NCI-H2107 (cell line): ENCODE measurements at places on chromosomes 2 and 18.
A peak's percentile ranks its signal among the peaks of the same experiment; 100 is the strongest.

DNA sequence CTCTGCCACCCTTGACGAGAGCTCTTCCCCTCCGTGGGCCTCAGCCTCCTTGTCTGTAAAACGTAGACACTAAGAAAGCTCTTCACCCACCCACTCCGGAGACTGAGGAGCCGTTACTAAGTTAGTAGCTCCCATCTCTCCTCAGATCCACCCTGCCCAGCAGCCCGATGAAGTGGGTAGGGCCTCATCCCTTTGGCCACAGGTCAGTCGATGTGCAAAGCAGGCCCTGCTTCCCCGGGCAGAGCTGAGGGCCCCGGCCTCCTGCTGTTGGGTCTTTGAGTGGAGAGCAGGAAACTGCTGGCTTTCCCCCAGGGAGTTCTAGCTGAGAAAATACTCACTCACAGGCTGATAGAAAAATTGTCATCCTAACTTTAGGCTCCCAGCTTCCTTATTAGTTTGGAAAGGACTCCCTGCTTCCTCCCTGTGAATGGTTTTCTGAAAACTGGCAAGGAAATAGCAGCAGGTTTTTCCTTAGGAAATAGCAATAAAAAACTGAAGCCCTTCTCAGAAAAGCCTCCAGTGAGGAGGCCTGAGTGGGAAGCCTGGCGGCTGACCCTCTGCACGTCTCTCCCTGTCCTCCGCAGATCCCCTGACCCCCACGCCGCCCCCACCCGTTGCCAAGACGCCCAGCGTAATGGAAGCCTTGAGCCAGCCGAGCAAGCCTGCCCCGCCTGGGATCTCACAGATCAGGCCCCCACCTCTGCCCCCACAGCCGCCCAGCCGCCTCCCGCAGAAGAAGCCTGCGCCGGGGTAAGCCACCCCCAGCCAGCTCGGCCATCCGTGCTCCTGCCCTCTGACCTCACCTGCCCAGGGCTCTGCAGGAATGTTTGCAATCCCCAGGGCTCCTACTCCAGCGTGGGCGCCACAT is 30.2 kb downstream of the ITGB1BP1 start:
- no peak for DNase-seq

DNA sequence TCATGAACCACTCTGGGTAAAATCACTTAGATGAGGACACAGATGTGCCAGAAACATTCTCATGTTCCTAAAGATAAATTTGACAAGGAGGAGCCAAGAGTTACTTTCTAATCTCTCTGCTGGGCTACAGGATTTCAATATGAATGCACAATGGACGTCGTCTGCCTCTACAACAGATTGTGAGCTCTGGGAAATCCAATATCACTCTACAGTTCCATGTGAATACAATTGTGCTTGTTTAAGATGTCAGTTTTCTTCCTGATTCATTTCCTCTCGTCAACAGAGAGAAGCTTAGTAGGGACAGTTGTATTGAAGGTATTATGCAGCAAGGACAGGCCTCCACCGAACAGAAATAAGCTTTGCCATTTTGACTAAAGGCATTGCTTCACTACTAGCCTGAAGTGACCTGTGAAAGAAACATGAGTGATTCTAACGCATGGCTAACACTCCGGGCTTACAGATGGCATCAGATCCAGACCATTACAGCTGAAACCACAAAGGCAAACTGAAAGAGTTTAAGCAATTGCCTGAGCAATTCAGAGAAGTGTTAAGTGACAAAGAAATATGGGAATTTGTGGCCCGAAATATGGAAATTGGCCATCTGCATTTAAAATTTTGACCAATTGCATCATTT is 1591.5 kb downstream of the LRP1B start:
- DNase-seq = no peak

- no peak for DNase-seq
Observed at GRCh38 chr2:21406911-21407310, 283.1 kb downstream of the TDRD15 start.

- no peak for DNase-seq
Observed at GRCh38 chr18:79991494-79991893, 3.1 kb upstream of the TXNL4A start.

- DNase-seq = no peak
Observed at GRCh38 chr18:61917818-61918217, 25.0 kb upstream of the RNF152 start.

- DNase-seq = no peak
Observed at GRCh38 chr2:6372317-6372901, 493.3 kb downstream of the CMPK2 start.

GRCh38 chr2:192313773-192314172 is 119.0 kb upstream of the TMEFF2 start:
- DNase-seq = no peak

DNA sequence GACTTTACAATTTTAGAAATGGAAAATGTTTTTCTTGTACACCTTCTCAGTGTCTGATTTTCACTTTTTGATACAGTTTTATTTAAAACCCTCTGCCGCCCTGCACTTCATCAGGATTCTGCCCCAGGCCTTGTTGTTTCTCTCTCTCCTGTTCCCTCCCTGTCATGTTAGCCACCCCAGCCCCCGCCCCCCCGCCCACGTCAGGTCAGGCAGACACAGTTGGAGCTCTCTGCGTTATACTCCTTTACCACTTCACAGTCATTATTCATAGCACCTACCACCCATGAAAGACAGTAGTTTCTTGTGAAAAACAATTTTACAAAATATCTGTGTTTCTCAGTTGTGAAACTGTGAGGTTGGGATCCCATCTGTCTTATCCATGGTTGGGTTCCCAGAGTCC is 21.5 kb downstream of the ADNP2 start:
- DNase-seq = no peak

DNA sequence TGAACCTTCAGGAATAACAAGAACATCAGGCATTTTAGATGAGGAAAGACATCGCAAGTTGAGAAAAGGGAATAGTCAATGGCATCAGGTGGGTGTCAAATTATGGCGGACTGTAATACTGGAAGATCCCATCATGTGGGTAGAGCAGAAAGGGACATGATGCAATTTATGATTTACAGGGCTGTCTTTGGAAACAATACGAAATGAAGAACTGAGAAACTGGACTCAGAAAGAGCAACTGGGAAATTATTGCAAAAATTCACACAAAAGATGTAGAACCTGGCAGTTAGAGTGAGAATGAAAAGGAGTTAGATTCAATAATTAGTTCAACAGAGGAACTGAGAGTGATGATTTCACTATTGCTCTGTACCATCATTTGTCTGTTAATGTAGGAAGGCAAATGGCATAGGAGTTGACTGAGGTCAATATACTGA is 1635.0 kb upstream of the ACVR2A start:
- no peak for DNase-seq

DNA sequence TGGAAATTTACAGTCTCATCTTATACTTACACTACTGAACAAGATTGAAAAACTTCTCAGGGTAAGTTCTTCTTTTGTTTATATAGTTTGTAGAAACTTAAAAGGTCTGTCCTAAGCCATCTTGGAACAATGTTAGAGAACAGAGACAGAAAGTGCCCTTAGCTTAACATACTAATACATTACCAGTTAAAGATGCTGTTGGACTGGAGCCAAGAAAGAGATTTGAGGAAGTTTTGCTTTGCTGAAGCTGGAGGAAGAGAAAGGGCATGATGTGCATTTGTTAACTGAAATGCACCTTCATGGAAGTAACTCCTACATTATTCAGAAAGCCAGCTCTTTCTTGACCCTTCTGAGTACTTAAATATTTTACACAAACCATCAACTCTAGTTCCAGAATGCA is 66.5 kb upstream of the TNFRSF11A start:
- DNase-seq = no peak

GRCh38 chr2:166841152-166841551 is 47.1 kb upstream of the XIRP2 start:
- DNase-seq = no peak

- DNase-seq = no peak
Observed at GRCh38 chr2:210524533-210524932, 31.9 kb upstream of the CPS1 start.

GRCh38 chr18:63213936-63214671 is 105.5 kb downstream of the BCL2 start:
- no peak for DNase-seq

DNA sequence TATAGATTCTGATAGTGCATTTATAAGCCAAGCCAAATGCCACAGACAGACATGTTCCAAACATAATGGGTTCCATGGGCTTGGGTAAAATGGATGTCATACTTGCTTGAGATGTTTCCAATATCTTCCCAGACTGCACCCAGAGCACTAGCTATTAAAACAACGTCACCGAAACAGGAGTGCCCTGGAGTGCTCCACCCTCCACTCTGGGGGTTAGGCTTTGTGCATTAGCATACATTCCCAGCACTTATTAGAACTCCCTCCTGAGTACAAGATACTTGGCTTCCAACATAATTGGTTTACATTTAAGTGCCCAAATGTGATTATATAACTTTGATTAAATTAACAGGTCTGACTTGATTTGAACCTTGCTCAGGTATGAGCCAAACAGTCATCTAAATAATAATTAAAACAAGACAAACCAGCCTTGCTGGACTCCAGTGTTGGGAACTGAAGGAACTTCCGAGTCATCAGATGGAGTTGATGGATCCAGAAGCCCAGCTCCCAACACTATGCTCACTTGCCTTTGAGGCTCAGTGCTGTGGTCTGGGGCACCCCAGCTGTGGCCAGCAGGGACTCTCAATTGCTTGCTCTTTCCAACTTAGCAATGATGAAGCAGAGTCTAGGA is 60.5 kb upstream of the LGALSL start:
- DNase-seq = no peak

DNA sequence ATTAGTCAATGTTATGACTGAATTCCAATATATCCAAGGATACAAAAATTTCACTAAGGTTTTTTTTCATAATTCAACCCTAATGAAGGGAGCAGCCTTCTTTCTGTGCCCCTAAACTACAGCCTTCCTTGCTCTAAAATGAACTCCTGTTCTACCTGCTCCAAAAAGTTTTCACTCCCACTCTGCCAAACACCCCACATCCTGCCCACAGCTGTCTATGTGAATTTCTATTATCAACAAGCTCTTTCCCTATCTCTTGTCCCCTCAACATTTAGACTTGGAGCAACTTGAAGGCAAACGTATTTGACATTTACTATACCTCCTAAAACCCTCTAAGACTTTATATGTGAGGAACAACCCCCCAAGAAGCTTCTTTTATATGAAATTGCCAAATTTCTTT is 2.5 kb downstream of the STAT4 start:
- DNase-seq = no peak

- no peak for DNase-seq
Observed at GRCh38 chr18:50933684-50934083, 34.2 kb upstream of the ELAC1 start.

GRCh38 chr2:101658387-101658786 is 39.1 kb upstream of the MAP4K4 start:
- no peak for DNase-seq

GRCh38 chr2:173216668-173217067 is 138.0 kb upstream of the CDCA7 start:
- no peak for DNase-seq

DNA sequence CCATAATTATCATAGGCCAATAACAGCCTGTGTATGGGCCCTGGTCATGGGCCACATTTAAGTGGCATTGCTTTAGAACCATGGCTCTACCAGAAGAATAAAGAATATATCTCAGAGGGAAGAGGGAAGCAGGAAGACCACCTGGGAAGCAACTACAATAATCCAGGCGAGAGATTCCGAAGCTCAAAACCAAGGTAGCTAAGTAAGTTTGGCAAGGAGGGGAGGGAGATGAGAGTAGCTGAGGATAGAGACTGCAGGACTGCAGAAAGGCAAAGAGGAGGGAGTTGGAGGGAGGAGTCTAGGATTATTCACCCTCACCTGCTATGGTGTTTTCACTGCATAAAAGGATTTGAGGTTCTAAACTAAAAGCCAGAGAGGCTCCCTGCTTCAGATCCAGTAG is 293.5 kb downstream of the SETBP1 start:
- no peak for DNase-seq

DNA sequence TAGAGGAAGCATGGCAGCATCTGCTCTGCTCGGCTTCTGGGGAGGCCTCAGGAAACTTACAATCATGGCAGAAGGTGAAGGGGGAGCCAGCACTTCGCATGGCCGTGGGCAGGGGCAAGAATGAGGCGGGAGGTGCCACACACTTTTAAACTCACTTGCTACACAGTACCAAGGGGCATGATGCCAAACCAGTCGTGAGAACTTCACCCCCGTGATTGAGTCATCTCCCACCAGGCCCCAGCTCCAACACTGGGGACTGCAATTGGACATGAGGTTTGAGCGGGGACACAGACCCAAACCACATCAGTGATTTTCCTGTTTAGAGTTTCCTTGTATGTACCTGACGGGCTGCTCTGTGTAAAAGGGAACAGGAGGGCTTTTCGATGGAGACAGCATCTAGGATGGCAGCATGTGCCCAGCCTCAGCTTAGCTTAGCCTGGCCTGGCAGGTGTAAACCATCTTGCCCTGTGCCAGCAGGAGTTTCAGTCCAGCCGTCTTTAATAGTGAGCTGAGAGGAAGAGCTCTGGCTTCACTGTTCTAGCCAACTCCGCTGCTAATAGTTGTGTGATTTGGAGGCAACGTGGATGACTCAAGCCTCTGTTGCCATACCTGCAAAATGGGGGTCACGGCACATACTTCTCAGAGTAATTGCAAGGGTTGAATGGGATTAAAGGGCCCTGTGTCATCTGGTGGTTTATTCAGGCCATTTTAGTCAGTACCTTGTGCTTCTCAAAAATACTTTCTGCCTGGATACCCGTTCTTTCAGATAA is 101.8 kb downstream of the ASAP2 start:
- DNase-seq = no peak

GRCh38 chr18:3595369-3596273 is 145.6 kb downstream of the TGIF1 start:
- peak; percentile 32 for DNase-seq

GRCh38 chr2:45840481-45840880 is 189.0 kb downstream of the PRKCE start:
- DNase-seq = no peak

- DNase-seq = no peak
Observed at GRCh38 chr2:234491897-234492296, 5.0 kb downstream of the ARL4C start.

DNA sequence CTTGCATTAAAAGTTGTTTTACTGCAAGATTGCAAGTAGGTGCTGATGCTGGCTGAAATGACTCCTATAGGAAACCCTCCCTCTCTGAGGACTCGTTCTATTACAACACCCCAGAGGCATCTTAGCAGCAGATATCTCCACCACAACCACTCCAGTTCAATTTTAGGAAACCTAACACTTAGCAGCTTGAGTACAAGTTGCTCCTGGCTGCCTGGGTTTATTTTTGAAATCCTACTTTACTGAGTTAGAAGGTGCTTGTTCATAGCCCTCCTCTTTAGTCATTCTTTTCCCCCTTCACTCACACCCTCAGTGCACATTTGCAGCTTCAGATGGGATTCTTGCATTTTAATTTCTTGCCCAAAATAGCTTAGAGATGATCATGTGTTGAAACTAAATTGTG is 111.5 kb downstream of the MTCL1 start:
- no peak for DNase-seq

GRCh38 chr2:234874347-234875046 is 77.3 kb upstream of the SH3BP4 start:
- no peak for DNase-seq

- DNase-seq = no peak
Observed at GRCh38 chr2:151472966-151473365, 63.3 kb downstream of the RIF1 start.

DNA sequence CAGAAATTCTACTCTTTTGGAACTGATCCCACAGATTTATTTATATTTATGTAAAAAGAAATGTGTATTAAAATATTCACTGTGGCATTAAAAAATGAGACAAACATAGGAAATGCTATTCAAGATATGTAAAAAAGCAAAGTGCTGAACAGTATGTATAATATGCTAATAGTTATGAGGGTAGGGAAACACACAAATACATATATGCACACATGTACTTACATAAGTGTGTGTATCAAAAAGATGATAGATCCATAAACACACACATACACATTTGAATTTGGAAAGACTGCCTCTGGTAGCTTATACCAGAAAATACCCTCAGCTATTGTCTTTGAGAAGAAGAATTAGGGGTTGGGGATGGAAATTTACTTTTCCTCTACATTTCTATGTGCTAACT is 103.2 kb downstream of the MREG start:
- DNase-seq = no peak
